ENCODE measurements at places on chromosomes 5 and 9.

DNA sequence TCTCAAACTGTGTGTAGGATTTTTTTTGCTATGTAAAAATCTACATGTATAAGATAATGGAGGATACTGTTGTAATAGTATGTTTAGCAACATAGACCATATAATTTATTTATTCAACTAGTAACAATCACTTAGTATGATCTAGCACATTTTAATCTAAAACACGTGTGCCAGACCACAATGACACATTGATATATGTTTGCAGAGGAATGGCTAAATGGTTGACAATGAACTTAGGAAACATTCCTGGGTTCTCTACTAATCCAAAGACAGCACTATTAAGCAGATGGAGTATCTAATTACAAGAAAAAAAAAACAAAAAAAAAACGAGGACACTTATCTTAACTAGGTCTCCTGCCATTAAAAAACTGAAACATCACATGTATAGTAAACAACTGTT, 261.7 kb upstream of the PAPPA start:
- DNase-seq = no peak

DNA sequence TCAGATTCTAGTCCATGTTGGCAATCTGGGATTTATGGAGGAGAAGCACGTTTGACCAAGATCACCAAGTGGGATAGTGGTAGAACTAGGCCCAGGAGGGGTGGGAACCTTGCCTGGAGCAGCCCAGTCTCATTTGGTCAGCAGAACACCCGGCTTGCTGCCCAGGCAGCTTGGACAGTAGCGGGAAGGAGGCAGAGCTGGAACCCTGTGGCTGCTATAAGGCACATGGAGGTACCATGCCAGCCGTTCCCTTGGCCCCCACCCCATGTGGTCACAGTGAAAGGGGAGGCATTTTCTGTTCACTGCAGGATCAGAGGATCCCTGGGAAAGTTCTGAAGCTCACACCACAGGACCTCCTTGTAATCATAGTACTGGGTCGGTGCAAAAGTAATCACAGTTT, 75.4 kb upstream of the ORM1 start:
- no peak for DNase-seq

- no peak for DNase-seq
These were observed 315.8 kb upstream of the PDE4D start for GRCh38 chr5:60209146-60209840.

DNA sequence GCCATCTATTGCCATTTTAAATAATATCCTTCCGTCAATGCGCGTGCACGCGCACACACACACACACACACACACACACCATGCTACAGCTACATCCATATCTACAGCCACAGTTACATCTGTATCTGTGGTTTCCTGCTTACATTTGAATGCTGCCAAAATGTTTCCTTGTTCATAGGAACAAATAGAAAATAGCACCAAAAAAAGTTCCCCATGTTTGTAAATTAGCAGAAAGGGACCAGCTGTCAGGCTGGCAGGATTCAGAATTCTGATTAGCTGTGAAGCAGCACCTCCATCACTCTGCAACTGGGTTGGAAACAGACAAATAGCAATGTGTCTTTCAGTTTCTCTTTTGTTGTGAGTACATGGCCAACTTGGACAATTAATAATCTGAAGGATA, 601.5 kb downstream of the IRX1 start:
- DNase-seq = no peak

DNA sequence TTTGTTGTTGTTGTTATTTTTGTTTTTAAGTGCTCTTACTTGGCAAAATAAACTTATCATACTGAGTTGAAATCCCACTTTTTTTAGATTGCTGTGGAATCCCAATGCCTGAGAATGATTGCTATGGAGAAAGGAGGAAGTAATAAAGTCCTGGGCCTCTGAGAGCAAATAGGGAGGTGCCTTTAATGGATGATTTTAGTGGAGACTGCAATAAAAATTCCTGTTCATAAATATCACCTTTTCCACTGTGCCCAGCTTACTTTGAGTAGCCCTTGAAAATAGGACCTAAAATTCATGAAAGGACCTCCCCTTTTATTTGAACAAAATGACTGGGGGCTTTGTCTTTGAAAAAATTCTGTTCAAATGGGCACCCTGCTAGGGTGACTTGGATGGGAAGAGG, 21.8 kb upstream of the ANKH start:
- DNase-seq = no peak

DNA sequence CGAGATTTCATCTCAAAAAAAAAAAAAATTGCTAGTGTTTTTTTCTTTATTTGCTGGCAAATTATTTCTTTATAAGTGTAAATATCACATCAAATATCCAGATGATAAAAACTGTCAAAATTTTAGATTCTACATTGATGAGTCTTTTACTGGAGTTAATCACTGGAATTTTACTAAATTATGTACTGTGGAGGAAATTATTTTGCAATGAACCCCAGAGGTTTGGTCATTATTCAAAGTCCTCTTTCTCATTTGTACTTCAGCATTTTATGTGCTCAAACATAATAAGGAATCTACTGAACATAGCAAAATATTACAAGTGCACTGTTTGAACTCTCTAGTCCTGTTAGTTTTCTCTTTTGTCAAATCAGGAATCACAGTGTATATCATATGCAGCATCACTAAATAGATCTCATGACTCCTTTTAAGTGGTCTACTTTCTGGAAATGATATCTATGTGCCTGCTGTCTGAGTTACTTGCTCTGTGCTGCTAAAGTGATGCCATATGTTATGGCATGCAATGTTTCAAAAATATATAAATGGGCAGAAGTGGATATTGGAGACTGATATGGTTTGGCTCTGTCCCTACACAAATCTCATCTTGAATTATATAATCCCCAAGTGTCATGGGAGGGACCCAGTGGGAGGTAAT, 18.0 kb downstream of the OTULINL start:
- no peak for DNase-seq

DNA sequence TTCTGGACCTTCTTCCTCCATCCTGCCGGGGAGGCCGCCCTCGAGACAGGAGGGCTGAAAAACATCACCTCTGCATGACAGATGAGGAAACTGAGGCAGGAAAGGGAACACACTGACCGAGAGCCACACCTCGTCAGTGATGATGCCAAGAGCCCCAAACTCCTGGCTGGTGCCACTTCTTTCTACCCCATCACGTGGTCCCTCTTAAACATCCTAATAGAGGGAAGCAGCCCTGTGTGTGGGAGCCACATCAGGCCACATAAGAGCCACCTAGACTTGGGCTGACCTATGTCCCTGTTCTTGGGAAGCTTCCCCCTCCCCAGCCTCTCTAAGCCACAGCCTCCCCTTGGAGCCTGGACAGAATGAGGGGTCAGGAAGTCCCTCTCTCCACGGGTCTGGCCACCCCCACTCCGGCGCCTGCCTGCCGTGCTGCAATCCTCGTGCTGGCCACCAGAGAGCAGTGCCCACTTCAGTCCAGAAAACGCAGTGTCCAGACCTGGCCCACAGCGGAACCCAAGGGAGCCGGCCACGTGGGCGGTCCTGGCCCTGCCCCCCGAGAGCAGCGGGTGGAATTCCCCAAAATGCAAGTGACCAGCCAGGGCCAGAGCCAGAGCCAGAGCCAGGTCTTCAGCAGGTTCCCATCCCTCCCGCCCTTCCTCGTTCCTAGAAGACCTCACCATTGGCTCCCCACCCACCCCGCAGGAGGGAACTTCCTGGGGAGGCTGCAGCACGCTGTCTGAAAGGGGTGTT, 54.7 kb upstream of the SARDH start:
- peak; percentile 10 for DNase-seq

DNA sequence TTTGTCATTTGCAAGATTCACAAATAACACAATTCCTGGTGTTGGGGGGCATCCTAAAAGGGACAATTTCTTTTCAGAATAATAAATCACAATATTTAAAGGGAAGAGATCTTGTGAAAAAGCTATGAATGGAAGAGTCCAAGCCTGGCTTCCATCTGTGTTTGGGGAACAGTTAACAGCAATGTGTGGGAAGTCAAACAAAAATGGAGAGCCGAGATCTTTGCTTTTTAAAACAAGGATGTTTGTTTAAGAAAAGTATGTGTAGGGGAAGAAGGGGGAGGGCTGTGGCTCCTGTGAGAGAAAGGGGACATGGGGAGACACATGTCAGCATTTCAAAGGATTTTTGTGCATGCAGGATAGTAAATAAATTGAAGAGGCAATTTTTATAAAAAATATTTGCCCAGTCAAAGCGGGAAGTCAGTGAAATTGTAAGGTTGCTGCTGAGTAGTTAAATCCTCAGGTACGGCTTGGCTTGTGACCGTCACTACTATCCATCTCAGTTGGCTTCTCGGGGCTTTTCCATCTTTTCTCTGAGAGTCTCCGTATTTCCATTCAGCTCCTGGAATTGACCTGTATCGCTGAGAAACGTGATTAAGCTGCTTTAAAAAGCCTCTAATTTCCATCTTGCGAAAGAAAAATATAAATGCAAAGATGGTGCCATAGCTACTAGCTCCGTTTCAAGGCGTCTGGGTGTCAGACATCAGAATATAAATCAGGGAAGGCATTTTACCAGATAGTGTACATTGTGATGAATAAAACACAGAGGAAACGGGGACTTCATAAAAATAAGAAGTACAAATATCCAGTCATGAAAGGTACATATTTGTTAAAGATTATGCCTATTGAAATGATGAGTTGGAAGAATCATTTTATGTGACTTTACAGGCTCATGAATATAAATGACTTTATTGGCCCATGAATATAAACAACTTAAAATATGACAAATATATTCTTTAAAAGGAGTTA, 52.9 kb upstream of the VCAN start:
- DNase-seq = no peak
